ENCODE measurements at places on chromosomes 16 and 17.

DNA sequence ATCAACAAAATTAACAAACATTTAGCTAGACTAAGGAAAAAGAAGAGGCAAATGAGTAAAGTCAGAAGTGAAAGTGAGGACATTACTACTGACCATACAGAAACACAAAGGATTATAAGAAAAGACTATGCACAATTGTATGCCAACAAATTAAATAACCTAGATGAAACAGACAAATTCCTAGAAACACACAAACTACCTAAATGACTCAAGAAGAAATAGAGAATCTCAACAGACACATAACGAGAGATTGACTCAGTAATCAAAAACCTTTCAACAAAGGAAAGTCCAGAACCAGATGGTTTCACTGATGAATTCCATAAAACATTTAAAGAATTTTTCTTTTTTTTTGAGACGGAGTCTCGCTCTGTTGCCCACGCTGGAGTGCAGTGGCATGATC lies 35.7 kb upstream of the MYLK3 start:
- no peak for DNase-seq

DNA sequence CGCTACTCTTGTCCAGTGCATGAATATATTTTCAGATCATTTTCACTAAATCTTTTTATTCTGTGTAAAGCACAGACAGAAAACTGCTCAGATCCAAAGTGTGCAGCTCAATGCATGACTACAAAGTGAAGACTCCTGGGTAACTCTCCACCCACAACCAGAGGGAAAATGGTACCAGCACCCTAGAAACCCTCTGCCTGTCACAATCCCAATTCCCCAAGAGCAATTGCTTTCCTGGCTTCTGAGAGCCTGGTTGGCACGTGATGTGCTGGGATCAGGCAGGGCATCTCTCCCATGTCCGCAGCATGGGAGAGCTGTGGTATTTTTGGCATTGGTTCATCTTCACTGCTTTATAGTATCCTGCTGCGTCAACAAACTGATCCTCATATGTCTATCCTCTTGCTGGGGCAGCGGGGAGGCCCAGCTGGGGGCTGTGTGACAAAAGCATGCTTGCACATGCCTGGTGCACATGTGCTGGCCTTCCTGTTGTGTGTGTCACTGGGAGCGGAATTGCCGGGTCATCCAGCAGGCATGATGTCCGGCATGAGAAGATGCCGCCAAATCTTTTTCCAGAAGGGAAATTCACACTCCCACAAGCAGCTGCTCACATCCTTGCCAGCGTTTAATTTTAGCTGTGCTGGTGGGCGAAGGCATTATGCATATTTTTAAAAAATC lies 278.9 kb upstream of the FOXF1 start:
- no peak for DNase-seq

DNA sequence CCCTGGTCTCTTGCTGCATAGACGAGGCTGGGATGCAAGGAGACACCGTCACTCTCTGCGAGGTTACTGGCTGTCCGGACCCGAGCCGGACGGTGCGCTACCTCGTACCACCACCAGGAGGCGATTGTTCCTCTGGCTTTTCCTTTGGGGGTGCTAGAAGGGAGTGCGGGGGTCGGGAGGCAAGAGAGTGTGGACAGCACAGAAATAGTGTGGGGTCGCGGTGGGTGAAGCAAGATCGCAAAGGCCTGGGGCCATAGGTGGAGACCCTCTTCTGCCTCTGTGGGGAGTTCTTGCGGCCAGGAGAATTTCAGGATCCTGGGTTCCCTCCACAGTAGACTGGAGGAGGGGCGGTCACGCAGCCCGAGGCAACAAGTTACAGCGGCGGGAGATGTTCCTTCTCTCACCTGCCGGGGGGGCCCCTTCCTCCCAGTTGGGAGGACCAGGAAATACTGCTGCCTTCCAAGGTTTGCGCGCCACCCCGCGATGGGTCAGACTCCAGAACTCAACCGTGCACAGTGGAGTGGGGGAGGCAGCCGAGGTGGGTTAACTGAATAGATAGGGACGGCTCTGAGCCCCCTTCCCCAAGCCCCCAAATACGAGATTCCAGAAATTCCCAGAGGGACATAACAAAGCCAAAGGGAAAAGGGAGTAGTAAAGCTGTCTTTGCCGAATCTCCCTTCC lies 6.9 kb downstream of the PHOSPHO1 start:
- DNase-seq: no peak

- no peak for DNase-seq
Measured at GRCh38 chr17:50037321-50038107, 18.4 kb upstream of the ITGA3 start.

DNA sequence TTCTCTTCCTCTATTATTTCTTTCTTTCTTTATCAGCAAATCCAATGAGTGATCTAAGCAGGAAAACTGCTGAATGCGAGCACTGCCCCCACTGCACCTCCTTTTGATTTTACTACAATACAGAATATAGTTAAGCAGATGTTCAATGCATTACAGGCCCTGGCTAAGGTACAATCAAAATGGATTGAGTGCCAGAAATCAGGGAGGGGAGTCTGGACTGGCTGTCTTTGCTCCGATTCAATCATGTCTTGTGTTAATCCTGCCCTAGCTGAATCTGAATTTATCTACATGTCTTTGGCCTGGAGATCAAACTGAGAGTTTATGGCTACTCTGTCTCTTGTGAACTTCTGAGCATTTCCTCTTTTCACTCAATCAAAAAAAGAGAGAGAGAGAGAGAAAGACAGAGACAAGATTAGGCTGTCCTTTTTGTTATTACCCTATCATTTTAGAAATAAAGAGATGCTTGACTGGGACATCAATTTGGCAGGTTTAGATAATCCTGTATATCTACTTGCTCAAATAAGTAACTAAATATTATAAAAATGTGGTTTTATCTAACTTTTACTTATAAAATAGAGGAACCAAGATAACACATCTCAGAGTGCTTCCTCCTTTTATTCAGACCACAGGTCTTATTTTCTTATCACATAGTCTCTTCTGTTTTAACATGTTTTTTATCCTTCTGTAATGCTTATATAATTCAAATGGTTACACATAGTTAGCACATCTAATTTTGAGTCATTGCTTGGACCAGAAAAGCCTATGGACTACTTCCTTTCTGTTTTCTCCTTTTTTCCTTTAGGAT lies 656.2 kb downstream of the KCNJ2 start:
- no peak for DNase-seq

GRCh38 chr16:89364606-89365005 lies 125.8 kb downstream of the ANKRD11 start:
- no peak for DNase-seq

DNA sequence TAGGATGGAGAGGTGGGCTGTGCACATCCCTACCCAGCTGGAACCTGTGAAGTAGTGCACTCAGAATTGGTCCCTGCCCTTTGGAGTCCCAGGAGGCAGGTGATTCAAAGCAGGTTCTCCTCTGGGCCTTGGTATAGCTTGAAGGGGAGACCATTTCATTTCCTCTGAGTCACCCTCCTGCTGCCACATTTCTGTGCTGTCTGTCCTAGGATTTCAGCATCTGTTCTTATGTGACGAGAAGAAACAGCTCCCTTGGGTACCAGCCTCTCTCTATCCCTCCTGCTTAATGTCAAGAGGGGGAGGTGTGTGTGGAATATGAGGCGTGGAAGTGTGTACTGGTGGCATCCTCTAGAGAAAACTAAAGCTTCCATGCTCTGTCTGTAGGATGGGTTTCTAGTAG lies 5.0 kb upstream of the NFE2L1 start:
- no peak for DNase-seq

GRCh38 chr17:32227910-32228309 lies 37.7 kb upstream of the RHBDL3 start:
- no peak for DNase-seq

GRCh38 chr17:55458978-55459377 lies 37.3 kb upstream of the MMD start:
- no peak for DNase-seq
